ENCODE measurements at places on chromosomes 6 and 20.

- no peak for DNase-seq
Measured at GRCh38 chr6:4020822-4021132, 58.2 kb downstream of the FAM217A start.

- no peak for DNase-seq
Measured at GRCh38 chr6:23566418-23566817, 559.6 kb upstream of the NRSN1 start.

DNA sequence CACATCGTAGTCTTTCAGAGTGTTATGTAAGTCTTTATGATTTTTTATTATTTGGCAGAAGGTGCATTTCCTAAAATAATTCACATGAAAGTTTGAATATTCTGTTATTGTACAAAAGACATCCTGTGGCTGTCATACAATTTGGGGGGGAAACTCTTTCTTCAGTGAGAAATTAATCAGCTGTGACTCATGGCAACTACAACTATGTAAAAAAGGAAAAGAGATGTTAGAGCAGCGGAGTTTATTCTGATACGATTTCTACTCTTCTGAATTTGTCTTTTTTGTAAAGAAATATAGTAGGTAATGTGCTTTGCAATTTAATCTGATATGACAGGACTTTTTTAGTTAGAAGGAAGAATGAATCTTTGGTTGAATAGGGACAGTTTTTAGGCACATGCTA lies 14.2 kb downstream of the COL19A1 start:
- no peak for DNase-seq

DNA sequence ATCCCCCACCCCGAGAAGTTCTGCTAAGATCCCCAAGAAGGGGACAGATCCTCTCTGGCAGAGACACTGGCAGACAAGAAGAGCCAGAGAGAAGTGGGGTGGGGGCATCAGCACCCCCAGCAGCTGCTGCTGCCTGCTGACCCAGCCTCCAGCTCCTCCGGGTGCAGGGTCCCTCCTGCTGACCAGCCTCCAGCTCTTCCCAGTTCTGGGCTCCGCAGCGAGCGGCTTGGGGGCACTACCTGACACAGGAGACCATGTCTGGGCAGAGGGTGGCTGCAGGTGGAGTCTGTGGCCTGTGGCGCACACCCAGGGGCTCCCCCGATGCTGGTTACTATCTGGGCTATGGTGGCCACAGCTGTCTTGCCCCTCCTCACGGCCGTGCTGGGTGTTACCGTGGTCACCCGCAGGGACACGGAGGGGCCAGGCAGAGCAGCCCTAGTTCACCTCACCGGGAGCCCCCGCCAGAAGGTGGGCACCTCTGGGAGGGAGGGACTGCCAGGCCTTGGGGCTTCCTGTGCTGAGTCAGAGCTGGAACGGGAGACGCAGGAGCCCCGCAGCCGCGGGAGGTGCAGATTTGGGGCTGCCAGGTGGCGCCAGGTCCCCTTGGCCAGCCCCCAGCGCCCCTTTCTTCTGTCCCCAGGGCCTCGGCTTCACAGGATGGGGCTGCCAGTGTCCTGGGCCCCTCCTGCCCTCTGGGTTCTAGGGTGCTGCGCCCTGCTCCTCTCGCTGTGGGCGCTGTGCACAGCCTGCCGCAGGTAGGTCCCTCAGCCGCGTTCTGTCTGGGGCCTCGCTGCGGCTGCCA lies 630 bp downstream of the LIME1 start:
- no peak for DNase-seq

- DNase-seq = no peak
Measured at GRCh38 chr20:8914421-8914820, 154.5 kb upstream of the PLCB4 start.

DNA sequence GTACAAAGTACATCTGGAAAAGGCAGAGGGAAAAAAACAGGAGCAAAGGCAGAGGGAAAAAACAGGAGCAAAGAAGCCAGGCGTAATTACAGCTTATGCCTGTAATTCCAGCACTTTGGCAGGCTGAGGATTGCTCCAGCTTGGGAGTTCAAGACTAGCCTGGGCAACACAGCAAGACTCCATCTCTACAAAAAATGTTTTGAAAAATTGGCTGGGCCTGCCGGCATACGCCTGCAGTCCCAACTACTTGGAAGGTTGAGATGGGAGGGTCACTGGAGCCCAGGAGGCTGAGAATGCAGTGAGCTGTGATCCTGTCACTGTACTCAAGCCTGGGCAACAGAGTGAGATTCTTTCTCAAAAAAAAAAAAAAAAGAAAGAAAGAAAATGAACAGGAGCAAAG lies 19.0 kb upstream of the CBFA2T2 start:
- DNase-seq = no peak

GRCh38 chr20:21557241-21558020 lies 43.6 kb upstream of the NKX2-2 start:
- no peak for DNase-seq

Measured in stimulated activated CD8-positive, alpha-beta memory T cell treated with anti-CD3 and anti-CD28 coated beads, Interleukin-7, amount 100 ng/mL, for 24 hours (primary cell).